T-helper 1 cell (primary cell): ENCODE measurements at places on chromosomes 13 and 19.

- DNase-seq, result no peak
Measured at GRCh38 chr19:13017306-13018034, 22.2 kb downstream of the NFIX start.

DNA sequence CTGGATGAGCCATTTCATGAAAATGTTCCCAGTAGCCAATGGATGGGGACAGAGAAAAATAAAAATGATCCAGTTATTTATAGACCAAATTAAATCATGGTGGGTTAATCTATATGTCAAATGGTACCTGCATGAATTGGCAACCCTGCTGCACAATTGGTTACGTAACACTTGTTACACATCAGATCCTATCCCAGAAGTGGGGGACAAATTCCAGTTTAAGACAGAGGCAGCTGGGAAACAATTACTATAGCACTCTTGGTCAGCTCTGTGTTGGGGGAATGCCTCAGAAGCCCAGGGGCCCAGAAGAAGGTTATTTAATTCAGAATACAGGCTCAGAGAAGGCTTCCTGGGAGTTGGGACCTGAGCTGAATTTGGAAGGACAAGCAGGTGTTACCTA is 81.1 kb upstream of the FLT1 start:
- DNase-seq, result no peak

GRCh38 chr19:7680606-7681339 is at the start of gene TRAPPC5:
TRAPPC5 (plus strand) TSS chr19:7680833; CDS start chr19:7682254, 1,421 bp downstream.
- DNase-seq, result peak; percentile 78

DNA sequence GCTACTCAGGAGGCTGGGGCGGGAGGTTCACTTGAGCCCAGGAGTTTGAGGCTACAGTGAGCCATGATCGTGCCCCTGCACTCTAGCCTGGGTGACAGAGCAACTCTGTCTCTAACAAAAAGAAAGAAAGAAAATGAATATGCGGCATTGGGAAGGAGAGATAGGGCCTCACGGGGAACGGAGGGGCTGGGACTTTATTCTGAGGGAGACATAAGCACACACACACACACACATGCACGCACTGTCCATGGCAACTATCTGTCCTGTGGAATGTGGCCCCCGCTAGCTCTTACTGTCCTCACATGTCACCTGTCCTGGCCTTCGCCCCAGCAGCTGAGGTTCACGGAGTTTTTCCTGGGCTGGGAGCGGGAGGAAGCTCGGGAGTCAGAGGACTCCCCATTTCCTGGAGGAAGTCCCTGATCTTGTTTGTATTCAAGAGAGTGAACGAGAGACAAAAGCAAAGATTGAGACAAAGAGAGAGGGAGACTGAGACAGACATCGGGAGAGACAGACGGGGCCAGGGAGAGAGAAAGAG is 654 bp downstream of the STAP2 start:
- no peak for DNase-seq

DNA sequence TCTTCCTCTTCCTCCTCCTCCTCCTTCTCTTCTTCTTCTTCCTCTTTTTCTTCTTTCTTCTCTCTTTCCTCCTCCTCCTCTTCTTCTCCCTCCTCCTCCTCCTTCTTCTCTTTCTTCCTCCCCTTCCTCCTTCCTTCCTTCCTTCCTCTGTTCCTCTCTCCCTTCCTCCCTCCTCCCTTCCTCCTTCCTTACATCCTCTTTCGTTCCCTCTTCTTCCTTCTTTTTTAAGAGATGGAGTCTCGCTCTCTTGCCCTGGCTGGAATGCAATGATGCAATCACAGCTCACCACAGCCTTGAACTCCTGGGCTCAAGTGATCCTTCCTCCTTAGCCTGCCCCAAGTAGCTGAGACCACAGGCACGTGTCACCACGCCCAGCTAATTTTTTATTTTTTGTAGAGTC is 13.2 kb downstream of the EHD2 start:
- DNase-seq, result no peak

DNA sequence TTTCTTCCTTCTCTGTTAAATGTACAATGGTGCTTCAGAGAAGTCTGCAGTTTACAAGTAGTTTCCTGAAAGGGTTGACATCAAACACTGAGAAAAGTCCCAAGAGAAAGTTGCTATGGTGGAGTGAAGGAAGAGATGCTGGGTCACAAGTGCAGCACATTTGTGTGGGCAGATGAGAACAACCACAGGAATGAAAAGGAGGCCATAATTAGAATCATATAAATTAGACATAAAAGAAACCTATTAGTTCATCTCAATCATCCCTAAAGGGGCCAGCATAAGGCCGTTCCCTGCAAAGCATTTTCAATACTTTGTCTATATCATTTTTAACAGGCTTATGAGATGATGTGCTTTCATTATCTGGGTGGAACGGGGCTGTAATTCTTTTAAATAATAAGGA is 359.2 kb downstream of the IRS2 start:
- DNase-seq, result no peak

DNA sequence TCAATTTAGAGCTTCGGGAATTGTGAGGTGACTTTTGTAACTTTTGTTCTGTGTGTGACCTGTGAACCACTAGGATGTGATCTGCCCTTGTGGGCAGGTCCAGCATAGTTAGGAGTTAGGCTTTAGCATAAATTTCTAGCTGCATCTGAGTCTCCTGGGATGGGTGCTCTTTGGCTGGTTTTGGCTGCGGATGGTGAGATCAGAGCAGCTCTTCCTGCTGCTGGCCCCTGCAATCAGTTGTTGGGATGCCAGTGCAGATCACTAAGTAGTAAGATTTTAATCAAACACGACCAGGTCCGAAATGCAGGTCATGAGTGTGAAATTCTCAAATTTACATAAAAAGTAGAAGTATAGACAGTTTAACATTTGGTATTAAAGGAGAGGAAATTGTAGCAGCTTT is 8.5 kb downstream of the CEBPG start:
- DNase-seq, result no peak

- no peak for DNase-seq
Measured at GRCh38 chr13:48506092-48506701, 26.7 kb downstream of the RCBTB2 start.

DNA sequence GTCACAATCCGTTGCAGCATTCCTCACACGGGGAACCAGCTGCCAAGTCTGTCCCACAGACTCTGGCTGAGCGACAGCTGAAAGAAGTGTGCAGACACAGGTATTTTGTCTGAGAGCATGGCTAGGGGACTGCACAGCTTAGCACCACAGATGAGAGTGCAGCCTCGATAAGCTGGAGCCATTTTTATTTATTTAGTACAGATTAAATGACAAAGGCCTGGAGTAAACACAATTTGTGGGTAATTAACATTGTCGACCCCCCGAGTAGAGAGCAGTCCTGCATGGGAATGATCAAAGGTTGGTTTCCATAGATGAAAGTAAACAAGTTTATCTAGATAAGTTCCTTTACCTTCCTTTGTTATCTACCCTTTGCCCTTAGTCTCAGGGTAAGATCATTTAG is 836.2 kb downstream of the DACH1 start:
- DNase-seq, result no peak

DNA sequence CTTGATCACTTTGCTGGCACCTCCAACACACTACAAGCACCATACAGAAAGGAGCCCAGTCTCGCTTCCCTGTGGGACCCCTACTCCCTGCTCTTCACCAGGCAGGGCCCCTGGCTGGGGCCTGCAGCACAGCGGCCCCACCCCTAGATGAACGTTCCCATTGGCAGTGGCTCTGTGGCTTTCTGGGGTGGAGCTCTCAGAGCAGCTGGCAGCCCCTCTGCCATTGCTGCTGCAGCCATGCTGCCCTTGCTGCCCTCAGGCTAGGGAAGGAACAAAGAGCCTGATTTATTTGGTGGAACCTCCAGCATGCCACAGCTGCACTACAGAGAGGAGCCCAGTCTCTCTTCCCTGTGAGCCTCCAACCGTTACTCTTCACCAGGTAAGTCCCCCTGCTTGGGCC is 5.8 kb downstream of the SIGLEC6 start:
- DNase-seq, result no peak

DNA sequence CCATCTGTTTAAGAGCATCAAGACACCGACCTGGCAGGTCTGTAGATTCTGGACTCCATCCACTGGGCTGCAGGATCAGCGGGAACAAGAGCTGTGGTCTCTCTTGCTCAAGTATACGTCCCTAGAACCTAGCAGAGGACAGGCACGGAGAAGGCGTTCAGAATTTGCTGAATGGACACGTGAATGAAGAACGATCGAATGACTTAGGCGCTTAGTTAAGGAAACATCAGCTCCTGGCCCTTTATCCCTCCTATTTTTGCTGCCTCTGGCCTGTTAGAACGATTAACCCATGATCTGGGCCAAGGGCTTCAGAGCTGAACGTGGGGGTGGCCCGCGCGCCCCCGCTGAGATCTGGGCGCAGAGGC is 953 bp downstream of the DZIP1 start:
- DNase-seq, result no peak

- no peak for DNase-seq
Measured at GRCh38 chr19:55696301-55697068, 21.5 kb downstream of the EPN1 start.

- no peak for DNase-seq
Measured at GRCh38 chr13:100673376-100673712, 1.3 kb downstream of the TMTC4 start.

DNA sequence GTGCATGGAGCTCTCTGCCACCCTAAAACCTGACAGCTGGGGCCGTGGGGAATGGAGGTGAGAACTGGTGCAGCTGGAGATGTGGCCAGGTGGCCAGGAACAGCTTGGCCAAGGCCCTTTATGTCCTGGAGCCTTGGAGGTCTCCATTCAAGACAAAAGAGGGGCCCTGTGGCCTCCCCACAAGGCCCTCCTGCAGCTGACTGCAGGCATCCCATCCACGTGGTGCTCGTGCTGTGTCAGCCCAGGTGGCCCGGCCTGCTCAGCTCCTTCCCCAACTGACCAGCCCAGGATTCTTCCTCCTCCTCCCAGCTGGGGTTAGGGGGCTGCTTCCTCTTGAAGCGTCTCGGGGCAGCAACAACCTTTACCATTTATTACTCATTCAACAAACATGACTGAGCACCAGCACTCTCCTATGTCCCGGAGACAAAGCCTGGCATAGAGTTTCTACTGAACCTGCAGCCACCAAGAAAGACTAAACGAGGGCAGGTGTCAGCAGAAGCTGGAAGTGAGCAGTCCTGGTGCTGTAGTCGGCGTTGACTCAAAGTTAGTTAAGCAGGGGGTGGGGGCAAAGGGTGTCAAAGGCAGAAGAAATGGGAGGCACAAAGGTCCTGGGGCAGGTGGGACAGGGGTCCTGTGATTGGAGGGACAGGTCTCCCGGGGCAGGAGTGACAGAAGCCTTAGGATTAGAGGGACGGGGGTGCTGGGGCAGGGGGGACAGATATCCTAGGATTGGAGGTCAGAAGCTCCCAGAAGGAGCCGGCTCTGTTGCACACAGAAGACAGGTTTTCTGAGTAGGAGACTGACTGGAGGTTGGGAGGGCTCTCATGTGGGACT is 23.3 kb upstream of the C13orf46 start:
- DNase-seq, result peak; percentile 10

GRCh38 chr19:8334458-8335342 is 8.4 kb downstream of the KANK3 start:
- no peak for DNase-seq

DNA sequence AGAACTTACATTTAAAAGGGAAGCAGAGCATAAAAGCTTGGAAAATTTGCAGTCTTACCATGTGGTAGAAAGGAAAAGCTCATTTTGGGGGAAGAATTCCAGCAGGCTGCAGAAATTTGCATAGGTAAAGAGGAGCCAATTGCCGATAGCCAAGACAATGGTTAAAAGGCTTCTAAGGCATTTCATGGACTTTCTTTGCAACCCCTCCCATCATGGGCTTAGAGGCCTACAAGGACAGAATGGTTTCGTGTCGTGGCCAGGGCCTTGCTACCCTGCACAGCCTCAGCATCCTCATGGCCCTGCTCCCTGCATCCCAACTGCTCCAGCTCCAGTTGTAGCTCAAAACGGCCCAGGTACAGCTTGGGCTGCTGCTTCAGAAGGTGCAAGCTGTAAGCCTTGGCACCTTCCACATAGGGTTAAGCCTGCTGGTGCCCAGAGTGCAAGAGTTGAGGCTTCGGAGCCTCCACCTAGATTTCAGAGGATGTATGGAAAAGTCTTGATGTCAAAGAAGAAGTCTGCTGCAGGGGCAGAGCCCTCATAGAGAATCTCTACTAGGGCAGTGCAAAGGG is 420.3 kb downstream of the PCDH17 start:
- no peak for DNase-seq

DNA sequence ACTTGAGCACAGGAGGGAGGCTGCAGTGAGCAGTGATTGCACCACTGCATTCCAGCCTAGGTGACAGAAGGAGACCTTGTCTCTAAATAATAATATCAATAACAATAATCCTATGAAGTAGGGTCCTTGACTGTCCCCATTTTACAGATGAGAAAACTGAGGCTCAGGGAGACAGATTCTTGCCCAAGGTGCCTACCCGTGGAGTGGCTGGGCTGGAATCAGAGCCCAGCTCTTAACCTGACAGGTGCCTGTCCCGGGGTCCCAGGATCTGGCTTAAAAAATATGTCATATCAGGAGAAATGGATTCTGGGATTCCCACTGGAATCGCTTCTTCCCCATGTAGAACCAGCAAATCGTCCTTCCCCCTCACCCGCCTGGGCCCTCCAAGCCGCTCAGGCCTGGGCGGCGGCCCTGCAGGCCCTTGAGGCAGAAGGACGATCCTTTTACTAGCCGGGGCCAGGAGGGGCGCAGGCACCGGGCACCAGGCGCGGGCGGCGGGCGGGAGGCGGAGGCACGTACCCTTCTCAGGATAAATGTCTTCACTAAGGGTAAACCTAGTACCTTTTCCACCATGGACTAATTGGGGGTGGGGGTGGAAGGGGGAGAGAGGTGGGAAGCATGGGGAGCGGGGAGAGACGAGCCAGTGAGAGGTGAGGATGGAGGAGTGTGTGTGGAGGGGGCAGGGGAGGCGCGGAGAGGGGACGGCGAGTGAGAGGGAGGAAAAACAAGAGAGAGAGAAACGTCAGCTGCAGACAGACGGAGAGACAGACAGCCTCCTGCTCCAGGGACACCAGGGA is 60.6 kb downstream of the COLGALT1 start:
- DNase-seq, result no peak

DNA sequence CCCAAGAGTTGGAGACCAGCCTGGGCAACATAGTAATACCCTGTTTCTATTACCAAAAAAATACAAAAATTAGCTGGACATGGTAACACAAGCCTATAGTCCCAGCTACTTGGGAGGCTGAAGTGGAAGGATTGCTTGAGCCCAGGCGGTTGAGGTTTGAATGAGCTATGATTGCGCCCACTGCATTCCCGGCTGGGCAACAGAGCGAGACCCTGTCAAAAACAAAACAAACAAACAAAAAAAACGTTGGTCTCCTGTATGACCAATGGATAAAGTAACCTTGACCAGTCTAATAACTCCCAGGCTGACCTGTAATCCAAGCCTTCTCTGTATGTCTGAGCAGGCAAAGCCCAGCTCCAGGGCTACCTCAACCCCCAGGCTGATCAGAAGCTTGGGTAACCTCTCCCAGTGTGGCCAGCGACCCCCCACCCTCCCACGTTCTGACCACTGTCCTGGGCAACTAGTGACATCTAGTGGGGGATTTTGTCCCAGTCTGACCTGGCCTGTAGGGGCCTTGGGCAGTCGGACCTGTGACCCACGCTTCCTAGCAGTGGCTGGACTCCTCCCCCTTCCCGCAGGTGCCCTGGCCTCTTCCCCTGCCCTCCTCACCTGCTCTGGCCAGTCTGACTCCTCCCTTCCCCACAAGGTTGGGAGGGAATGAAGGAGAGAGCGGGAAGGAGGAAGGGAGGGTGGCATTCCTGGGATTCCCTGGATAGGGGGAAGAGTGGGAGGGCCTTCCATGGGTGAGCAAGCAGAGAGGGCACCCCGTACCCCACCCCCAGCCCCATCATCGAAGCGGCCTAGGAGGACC is 1.0 kb upstream of the BCAM start:
- DNase-seq, result no peak
